ENCODE measurements at places on chromosomes 12 and 14. TPM values are rescaled to one million over a fixed set of nuclear protein-coding genes. Genes with fewer than 3 reads are reported as not detected.

TMEM119 gene
- total RNA-seq: 3.0 TPM

SLC25A47 gene
- not detected for total RNA-seq

GRCh38 chr14:66206554-66206953, 279.6 kb upstream of the CCDC196 start:
- DNase-seq: no peak

GLIPR1L1 gene
- not detected for total RNA-seq

DNA sequence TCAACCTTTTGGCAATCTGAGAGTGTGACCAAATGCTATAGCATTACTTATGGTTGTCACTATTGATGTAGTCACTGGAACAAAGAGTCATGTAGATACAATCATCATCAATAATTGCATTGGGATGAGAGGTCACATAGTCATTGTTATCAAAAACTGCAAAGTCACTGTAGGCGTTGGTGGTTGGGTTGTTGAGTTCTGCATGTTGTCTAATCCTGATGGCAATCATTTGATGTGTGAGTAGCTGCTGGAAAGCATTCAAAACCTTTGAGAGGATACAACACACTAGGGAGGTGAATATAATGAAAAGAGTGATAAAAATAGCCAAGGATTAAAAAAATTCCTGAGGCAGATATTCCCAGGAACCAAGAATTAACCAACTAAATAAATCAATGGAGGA, 214.7 kb upstream of the SYT10 start:
- DNase-seq: no peak

DNA sequence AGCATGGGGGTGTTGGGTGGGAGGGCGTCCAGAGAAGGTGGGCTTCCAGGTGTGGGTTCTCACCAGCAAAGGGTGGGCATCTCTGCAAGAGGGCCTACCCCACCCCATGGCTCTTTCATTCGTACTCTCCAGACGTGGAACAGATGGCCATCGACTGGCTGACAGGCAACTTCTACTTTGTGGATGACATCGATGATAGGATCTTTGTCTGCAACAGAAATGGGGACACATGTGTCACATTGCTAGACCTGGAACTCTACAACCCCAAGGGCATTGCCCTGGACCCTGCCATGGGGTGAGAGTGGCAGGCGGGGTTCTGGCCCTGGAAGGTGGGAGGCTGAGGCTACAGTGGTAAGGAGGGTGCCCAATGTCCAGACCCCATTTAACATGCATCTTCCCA, 6.7 kb upstream of the LRP1-AS start:
- no peak for DNase-seq

DNA sequence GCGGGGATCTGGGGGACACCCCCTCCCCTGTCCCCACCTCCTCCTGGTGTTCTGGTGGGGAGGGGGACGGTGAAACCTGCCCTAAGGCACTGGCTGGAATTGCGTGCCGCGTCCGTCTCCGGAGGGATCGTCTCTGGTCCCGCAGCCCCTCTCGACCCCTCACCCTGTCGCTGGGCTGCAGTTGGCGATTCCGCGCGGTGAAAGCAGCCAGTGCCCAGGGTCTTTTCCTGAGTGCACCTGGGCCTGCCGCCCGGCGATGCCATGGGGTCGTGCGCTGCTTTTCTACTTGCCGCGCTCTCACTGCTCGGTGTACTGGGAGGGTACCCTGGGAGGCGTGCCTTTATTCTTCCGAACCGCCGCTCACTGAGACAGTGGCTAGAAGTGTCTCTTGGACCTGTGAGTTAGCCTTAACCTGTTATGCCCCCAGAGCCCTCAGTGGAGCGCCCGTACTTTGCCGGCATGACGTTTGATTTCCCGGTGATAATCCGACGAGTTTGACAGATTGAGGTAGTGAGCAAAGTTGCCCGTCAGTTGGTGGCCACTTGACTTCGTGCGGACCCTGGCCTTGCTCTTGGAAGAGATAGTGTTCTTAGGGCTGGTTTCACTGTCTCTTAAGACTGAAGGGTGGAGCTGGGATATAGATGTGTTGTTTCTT, 788 bp downstream of the SFSWAP start:
- DNase-seq: no peak

GRCh38 chr14:104579507-104579906, at the start of gene C14orf180:
C14orf180 (plus strand) TSS chr14:104579764; CDS start chr14:104586431, 6,667 bp downstream.
- DNase-seq: peak; percentile 65

DNA sequence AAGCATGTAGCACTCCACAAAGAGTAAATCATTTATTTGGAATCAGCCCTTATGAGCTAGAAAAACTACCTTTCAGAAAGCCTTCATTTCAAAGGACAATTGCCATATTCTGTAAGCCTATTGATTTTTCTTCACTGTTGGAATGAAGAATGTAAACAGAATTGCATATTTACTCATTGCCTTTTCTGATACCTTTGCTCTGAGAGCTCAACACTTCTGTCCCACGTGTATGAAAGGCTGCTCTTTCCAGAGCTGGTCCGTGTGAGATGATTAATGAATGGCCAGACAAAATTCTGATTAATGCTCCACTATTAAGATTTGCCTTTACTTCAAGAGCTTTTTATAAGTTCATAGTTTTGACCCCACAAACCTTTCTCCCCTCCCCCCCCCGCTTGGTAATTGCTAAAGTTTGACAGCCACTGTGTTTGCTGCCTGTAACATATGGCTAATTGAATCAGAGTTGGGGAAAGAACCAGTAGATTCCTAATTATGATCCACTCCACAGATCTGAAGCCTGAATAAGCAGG, 63.0 kb upstream of the PLEKHA5 start:
- DNase-seq: no peak

Data from left cardiac atrium (tissue), 4 donors.